ENCODE measurements at places on chromosomes 5 and 9.
A peak's percentile ranks its signal among the peaks of the same experiment; 100 is the strongest.

- no peak for DNase-seq
These were observed 152.8 kb upstream of the DAP start for GRCh38 chr5:10913841-10914240.

DNA sequence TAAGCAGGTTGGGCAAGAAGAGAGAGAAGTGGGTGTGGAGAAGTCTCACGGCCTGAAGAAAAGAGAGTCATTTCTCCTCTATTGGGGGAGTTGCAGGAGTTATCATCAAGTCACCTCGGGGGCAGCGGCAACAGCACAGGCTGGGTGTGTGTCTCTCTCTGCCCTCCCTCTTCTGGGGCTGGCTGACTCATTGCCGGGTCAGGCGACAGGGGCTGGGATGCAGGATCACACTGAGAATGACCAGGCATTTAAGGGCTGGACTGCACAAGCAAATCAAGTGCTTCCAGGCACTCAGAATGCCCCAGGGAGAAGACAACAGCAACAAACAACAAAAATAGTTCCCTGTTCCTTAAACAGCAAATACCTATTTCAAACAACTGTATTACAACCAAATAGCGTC lies 6.3 kb upstream of the EQTN start:
- DNase-seq = no peak

GRCh38 chr9:88826181-88826580 lies 165.1 kb upstream of the S1PR3 start:
- DNase-seq = no peak

DNA sequence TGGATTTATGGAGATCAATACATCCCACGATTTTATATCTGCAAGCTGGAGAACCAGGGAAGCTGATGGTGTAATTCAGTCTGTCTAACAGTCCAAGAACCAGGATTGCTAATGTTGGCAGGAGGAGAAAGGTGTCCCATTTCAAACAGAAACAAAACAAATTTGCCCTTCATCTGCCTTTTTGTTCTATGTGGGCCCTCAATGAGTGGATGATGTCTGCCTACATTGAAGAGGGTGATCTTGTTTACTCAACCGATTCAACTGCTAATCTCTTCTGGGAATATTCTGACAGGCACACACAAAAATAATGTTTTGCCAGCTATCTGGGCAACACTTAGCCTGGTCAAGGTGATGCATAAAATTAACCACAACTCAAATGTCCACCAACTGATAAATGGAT lies 65.1 kb upstream of the IL33 start:
- DNase-seq = no peak

- DNase-seq = no peak
These were observed 221.1 kb downstream of the MAN2A1 start for GRCh38 chr5:109910874-109911273.

- no peak for DNase-seq
These were observed 260.7 kb downstream of the CHSY3 start for GRCh38 chr5:130164966-130165365.

GRCh38 chr9:116959809-116960208 lies 272.7 kb downstream of the TRIM32 start:
- no peak for DNase-seq

DNA sequence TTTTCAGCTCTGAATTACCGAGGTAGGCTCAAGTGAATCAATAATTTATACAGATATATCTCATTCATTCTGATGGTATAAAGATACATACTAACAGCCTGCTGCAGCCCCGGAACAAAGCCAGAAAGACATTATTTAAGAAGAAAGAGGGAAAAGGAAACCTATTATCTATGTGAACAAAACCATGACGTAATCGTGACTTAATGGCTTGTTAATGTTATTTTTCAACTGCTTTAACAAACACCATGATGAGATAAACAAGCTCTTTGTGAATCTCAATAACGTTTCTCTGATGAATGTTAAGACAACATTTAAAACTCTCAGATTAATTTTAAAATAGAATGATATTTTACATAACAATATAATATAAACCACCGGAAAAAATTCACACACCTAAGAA lies 237.1 kb downstream of the SLF1 start:
- no peak for DNase-seq

DNA sequence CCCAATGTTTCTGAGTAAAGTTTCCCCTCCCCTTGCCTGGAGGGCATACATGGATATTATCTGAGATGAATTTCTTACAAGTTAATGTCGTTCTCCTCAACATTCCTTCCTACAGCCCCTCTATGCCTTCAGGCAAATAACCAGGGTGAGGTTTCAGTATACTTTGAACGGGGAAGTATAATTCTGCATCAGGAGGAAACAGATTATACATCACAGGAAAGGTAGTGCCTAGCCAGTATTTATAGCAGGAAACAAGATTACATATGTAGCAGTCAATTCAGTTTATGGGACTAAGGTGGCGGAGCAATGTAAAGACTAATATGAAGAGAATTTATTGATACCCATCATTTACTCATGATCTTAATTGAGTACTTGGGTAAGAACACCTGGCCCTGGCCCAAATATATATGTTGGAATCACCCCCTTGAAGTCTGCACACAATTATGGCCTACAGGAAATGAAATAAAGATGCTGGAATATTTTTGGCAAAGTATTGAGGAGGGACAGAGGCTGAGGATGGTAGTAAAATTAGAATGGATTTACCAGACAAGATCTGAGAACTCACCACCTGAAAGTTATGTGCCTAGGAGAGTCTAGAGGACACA lies 661.1 kb downstream of the PTPRD start:
- no peak for DNase-seq

GRCh38 chr5:64790210-64790609 lies 21.5 kb downstream of the CWC27 start:
- DNase-seq = no peak

DNA sequence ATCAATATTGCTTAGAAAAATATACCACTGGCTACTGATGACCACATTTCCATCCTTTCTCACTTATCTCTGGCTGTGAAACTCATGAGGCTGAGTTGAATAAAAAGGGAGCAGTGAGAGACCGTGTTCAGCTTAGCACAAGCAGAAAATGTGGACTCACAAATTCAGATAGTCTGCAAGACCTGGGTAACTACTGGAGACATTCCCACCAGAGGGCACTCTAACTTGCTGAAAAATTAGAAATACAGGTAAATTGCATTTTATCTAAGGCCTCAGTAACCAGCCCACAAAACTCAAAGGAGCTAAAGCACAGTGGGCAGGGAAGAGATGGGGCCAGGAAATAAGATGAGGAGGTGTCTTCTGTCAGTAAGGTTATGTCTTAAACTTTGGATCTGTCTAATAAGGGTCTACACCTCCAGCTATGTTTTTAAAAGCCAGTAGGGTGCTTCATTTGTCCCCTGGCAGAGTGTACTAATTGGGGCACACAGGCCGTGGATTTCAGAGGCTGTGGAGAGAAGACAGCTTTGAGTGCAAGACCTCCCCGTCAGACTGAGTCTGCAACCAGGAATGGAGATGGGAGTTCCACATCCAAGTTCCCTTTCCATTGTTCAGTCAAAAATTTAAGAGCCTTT lies 8.7 kb upstream of the NDUFB6 start:
- no peak for DNase-seq

GRCh38 chr5:68418680-68419079 lies 203.1 kb downstream of the PIK3R1 start:
- no peak for DNase-seq

DNA sequence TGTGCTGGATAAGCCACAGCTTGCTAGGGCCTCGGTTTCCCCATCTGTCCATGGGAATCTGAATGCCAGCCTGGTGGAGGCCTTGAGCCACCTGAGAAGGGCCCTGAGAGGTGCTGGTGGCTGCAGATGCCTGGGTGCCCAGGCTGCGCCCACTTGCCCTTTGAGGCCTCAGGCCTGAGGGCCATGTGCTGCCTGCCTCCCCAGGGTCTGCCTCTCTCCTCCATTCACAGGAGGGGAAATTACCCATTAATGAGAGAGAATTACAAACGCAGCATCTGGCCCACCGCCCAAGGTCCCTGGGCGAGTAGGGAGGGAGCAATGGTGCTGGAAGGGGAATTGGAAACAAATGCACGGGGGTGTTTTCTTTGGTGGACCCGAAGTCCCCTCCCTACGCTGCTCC lies 59.6 kb downstream of the BARX1 start:
- no peak for DNase-seq

DNA sequence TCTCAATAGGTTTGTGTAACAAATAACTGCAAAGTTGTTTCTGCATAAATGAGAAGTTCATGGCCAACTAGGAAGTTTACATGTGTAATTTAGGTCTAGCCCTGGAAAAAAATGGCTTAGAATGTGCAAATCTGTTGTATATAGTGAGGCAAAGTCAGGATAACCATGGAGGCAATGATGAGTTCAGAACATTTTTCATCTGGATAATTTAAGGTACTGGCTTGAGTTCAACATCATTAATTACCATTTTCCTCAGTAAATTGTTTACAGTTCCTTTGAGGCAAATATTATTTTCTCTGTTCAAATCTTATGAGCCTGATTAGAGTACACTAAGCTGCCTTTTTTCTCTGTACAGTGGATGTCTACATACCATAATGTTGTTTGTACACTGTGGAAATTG lies 1259.0 kb upstream of the NUDT12 start:
- DNase-seq = no peak

DNA sequence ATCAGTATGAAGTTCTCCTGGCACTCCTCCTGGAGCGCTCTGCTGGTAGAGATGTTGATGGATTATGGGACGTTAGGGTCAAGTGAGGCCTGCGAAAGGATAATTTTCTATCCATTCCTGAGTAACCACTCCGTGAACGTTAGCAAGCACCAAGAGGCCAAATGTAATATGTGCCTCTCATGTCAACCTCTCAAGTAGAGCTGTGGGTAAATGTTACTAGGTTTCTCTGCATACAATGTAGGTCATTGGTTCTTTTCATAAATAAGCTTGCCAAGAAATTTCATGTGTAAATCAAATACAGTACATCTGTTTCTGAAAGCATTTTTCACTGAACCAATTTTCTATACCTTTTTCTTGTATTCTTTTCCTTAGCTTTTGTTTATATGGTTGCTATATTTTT lies 126.3 kb downstream of the KDM4C start:
- no peak for DNase-seq

DNA sequence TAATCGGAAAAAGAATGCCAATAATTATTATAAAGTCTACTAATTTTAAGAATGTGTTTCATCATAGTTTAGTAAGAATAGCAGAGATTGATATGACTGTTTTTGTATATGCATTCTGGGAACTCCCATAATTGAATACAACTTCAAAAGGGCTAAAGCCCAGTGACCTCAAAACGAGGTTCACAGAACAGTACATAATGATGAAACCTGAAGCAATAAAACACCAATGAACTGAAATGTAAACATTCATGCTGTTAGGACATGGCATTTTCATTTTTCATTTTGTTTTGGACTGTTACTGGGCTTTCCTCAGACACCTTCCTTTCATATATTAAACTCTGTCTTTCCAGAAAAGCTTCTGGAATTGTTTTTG lies 684 bp upstream of the JMY start:
- DNase-seq = no peak

DNA sequence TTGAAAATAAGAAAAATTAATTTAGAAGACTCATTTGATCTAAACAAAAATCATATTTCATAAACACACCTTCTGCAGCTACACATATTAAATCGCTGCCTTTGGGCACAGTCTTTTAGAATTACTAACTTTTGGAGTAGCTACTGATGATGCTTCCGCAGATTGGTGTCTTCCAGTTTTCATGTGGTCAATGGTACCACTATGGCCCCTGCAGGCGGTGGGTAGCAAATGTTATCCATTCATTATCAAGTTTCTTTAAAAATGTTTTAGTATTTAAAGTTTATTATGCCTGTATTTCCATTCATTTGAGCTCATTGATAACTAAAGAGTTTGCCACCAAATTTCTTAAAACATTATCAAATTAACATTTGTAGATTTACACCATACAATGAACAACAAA lies 122.9 kb upstream of the GRAMD2B start:
- no peak for DNase-seq

GRCh38 chr5:155822177-155822576 lies 504.8 kb upstream of the SGCD start:
- DNase-seq = no peak

GRCh38 chr5:139995929-139996328 lies 47.2 kb downstream of the NRG2 start:
- DNase-seq = no peak

- peak; percentile 88 for DNase-seq
These were observed at the start of gene IDNK for GRCh38 chr9:83622939-83623678. TSS of gene IDNK (plus strand) at chr9:83623143. CDS start at chr9:83623172, 29 bp downstream.

DNA sequence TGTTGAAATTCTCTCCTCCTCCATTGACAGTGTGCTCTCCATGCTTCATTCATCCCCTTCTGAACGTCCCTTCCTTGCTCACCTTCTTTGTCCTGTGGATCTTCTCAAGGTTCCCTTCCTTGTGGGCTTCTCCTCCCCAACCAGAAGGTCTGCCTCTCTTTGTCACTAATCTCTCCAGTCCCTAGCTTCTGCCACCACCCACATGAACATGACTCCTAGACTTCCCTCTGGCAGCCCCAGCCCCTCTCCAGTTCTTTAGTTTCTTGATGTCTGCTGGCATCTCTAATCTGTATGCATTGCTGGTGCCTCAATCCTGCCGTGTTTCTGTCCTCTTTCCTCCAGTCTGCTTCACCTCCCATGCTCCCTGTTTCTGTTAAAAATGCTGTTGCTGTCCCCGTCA lies 79.3 kb downstream of the ARHGAP26 start:
- DNase-seq = no peak

DNA sequence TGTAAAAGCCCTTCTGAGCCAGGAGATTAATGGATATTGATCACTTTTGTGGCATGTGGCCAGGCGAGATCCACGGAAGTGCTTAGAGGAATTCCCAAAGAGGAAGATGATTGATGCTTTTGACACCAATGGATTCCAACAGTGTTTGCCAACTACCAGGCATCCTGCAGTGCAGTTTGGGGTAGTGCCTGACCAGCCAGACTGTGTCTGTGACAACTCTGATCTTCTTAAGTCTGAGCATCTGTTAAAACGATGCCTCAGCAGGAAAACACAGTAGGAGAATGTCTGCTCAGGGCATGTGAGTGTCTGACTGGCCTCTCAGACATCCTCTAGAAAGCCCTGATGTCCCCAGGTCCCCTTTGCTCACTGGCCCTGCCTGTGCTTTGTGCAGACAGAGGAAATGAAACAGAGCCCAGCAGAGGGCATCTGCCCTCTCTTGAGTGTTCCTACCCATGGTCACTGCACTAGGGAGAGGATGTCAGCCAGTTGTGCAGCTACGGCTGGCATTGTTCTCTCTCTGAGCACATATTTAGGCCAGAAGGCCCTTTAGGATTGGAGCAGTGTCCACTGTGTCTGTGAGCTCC lies 57.0 kb downstream of the TRPC7 start:
- no peak for DNase-seq

DNA sequence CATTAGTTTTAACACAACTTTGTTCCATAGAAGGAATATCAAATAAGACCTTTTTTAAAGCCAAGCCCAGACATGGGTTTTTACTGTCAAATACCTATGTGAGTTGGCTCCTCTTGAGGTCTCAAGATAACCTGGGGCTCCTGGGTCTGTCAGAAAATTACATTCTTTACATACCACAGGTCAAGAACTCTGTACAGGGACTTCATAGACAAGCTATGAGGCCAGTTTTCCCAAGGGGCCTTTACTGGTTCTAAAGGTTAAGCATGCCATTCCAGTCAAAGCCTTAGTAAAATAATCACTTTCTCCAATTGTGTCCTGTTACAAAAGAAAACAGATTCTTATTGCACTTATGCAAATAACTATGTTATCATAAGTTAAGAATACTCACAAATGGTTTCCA lies 15.5 kb upstream of the SMC2 start:
- no peak for DNase-seq
